SJSA1 (cell line): ENCODE measurements at places on chromosomes 7 and 10. TPM values are rescaled to one million over a fixed set of nuclear protein-coding genes. Genes with fewer than 3 reads are reported as not detected.

The DNAH11 gene
- 3.5 and 13.1 TPM in 2 replicates for total RNA-seq

DNA sequence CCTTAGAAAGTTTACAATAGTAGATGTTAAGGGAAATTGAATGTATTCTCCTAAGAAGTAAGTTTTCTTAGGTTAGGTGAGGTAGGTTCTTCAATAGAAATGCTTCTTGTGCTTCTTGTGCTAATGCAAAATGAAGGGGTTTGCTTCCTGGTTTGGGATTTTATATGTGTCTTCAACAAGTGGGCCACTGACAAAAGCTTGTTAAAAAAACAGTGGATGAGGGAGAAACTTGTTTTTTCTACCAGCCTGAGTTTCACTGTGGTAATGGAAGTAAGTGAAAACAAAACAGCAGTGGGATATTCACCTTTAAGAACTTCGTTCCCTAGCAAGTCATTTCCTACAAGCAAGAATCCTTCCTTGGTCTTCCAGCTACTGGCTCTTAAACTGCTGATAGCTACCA, 107.5 kb downstream of the FOXP2 start:
- DNase-seq: no peak

The FAM204A gene
- total RNA-seq: 117 and 122 TPM in 2 replicates

DNA sequence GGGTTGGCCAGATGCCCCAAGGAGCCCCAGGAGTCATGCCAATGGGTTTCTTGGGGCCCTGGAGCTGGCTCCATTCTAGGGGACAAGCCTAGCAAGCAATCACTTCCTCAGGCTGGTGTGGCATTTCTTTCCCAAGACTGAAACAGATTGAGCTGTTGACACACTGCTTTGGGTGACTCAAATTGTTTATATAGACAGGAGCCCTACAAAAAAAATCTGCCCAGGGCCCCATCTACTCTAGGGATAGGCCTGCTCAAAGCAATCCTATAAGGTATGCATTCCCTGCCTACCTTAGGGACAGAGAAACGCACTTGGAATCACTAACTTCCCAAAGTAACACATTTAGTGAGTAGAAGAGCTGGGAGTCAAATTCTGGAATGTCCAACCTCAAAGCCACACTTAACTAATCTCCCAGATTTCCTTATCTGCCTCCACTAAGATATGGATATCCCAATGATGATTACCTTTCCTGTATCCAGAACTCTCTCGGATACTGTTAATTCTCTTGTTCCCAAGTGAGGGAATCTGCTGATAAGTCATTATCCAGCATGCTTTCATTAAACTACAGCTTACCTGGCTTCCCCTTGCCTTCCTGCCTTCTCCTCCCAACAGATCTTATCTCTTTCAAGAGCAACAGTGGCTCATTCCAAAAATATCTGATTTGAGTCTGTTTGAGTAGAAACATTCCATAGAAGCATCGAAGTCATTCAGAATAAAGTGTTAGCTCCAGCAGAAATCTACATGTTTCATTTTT, 3.1 kb downstream of the ABLIM1 start:
- peak; percentile 14 for DNase-seq

The NODAL gene
- not detected in 2 replicates for total RNA-seq
